Kidney tubule cell (primary cell): ENCODE measurements at places on chromosomes 13 and 19.

DNA sequence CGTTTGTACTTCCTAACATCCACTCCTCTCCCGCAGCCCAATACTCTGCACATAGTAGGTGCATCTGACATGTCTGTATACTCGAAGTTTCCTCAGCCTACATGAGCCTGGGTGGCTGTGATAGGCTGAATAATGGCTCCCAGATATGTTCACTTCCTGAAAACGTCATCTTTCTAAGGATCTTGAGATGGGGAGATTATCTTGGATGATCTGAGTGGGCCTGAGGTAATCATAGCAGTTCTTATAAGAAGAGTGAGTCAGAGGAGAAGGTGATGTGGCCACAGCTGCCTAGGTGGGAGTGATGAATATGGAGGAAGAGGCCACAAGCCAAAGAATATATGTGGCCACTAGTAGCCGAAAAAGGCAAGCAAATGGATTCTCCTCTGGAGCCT, 84.2 kb downstream of the AKAP11 start:
- DNase-seq = no peak

DNA sequence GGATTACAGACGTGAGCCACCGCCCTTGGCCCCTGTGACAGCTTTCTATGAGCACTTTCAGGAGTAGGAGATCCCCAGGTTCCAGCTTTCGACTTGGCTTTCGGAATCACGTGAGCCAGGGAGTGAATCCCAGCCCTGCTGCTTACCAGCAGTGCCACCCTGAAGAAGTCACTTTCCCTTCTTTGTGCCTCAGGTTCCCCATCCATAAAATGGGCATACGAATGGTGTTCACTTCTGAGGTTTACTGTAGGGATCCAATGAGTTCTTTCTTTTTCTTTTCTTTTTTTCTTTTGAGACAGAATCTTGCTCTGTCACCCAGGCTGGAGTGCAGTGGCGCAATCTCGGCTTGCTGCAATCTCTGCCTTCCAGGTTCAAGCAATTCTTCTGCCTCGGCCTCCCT, 4.3 kb upstream of the HOMER3 start:
- no peak for DNase-seq

- DNase-seq = peak; percentile 74
Measured at GRCh38 chr13:84649853-84650252, 767.6 kb upstream of the SLITRK1 start.

GRCh38 chr13:71039440-71039839, 827.6 kb downstream of the DACH1 start:
- DNase-seq = no peak

DNA sequence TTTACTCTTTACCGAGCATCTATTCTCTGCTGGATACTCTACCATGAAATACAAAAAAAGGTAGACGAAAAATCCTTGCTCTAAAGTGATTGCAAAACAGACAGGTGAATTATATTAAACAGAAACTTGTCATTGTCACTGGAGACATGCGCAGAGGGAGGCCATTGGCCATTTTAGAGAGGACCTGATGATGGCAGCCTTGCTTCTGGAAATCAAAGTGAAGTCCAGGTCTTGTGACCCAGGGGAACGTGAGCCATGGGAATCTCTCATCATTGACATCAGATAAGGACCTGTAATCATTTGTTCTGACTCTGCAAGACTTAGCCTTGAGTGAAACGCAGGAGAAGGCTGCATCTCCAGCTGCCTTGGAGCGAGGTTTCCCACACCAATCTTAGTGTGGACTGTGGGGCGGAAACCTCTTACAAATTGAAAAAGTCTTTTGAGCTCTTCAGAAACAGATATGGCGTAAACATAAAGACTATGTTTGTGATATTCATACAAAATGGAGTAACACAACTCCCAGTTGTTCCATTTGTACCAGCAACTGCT, 16.8 kb upstream of the SLC46A3 start:
- DNase-seq = no peak

DNA sequence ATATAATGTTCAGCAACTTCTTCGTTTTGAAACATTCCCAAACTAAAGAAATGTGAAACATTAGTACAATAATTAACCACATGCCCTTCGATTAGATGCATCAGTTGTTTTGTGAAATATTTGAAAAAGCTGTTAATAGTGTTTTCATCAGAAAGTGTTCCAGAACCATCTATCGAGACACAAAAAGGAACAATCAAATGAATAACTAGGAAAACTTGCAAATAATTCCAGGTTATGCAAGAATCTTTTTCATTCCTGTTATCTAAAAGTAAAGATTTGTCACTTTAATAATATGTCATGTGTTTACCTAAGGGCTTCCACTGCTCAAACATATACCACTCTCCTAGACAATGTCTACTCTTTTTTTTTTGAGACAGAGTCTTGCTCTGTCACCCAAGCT, 904.2 kb upstream of the MIR17HG start:
- DNase-seq = peak; percentile 66
